ENCODE measurements at places on chromosomes 2 and 18.

DNA sequence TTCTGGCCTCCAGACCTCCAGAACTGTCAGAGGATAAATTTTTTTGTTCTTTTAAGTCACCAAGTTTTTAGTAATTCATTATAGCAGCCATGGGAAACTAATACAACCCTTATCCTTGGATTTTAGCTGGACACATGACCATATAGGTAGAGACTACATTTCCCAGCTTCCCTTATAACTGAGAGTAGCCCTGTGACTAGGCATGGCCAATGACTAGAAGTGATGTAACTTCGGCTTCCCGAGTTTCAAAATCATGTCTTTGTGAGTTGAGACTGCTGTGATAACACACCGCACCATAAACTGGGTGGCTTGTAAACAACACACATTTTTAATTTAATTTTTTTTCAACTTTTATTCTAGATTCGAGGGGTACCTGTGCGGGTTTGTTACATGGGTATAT lies 134.0 kb upstream of the SERTAD2 start:
- DNase-seq = no peak

DNA sequence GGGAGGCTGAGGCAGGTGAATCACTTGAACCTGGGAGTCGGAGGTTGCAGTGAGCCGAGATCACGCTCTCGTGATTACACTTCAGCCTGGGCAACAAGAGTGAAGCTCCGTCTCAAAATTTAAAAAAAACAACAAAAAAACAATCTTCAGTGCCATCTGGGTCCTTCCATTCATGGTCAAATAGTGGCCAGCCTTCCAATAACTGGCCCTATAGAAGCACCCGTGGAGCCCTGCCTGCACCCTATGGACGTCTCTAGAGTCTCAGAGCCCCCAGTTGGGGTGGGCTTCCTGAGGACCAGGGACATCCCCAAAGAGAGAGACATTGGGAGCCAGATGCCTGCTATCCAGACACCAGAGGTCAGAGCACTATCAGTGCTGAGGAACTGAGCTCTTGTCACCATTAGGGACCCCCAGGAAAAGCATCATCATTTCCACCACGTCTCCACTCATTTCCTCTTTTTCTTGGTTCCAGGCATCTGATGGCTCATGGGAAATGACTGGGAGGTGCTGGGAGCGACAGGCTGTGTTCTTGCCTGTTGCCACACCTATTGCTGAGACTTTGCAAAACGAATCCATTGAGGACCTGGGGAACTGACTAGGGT lies 9.4 kb downstream of the NEU2 start:
- DNase-seq = no peak

GRCh38 chr2:112151701-112152440 lies 13.7 kb downstream of the FBLN7 start:
- no peak for DNase-seq

- no peak for DNase-seq
These were observed 35.4 kb downstream of the CACNB4 start for GRCh38 chr2:152063325-152063924.

- DNase-seq = no peak
These were observed 103.1 kb downstream of the TLK1 start for GRCh38 chr2:171057575-171057974.

- peak; percentile 1 for DNase-seq
These were observed 178.0 kb downstream of the ASXL3 start for GRCh38 chr18:33755931-33756560.

Data from hematopoietic multipotent progenitor cell treated with erythropoietin and hydrocortisone succinate and interleukin-3 and kit ligand, for 8 days (in vitro differentiated cells).